Activated CD4-positive, alpha-beta T cell treated with anti-CD3 and anti-CD28 coated beads, Interleukin-2, amount 10 ng/mL, durations not matched to agents 24 days and 14 days (primary cell): ENCODE measurements at places on chromosomes 1 and 21. TPM values are rescaled to one million over a fixed set of nuclear protein-coding genes. Genes with fewer than 3 reads are reported as not detected.

The ACKR1 gene
- total RNA-seq, result not detected in 2 replicates

The TTC34 gene
- 1.3 and 1.8 TPM in 2 replicates for total RNA-seq

The PTCH2 gene
- 0.78 and 1.0 TPM in 2 replicates for total RNA-seq

The DCDC2B gene
- total RNA-seq, result 0.12 TPM in 1 of 2 replicates, not detected in the other

The TNFRSF14 gene
- 207 and 209 TPM in 2 replicates for total RNA-seq

The URB2 gene
- total RNA-seq, result 35.8 and 37.1 TPM in 2 replicates

The MXRA8 gene
- total RNA-seq, result 0.24 and 0.75 TPM in 2 replicates

The TAF1A gene
- total RNA-seq, result 23.1 and 24.4 TPM in 2 replicates

The SPRR1A gene
- total RNA-seq, result not detected in 2 replicates

The KCNE2 gene
- not detected in 2 replicates for total RNA-seq

The FCGR3B gene
- total RNA-seq, result not detected in 2 replicates

DNA sequence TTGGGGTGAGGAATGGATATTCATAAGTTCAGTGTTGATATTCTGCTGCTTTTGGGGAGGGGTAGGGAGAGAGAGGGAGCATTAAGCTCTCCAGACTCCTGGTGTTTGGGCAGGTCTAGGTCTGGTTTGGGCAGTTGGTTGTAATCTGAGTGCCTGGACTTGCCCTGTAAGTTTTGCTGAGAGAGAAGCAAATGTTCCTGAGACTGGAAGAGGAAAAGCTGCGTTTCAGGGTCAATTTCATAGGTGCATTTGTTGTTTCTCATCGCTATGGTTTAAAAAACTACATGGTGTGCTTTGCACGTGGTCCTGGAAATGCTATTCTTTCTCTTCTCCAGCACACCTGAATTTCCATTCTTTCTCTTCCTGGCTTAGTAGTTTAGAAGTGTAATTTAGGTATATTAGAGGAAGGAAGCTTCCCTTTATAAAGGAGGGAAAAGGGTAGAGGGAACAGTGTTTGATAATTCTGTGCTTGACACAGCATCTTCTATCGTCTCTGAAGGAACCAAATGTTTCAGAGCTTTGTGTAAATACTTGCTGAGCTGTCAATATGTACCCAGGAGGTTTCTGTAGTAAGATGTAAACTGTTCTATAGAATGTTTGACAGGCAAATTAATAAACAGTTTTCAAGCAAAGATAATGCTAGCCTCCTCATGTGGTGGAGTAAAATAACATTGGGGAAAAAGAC, 6.3 kb downstream of the ARID1A start:
- no peak for DNase-seq

DNA sequence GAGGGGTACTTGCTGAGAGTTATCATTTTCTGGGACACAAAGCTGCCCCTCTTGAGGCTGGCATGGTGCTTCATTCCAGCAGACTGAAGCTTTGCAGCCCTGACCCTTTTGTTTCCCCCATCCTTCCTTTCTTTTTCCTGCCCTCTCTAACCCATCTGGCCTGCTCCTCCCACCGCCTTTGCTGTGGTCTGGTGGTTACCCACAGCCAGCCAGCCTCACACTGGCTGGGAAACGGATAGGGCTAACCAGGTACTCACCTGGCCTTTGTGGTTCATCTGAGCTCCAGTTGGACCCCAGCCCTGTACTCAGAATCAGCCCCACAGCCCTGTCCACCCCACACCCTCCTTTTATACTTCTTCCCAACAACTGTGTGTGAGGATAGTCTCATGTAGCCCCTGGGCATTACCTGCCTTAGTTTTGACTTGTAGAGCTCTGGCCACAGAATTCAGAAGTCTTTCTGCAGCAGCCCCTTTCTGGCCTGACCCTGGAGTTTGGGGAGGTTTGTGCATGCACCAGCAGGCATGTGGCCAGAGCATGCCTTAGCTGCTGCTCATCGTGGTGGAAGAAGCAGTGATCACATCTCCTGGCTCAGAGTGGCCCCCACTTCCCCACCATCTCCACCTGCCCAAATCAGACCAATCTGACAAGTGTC, 138.0 kb downstream of the TRABD2B start:
- no peak for DNase-seq

DNA sequence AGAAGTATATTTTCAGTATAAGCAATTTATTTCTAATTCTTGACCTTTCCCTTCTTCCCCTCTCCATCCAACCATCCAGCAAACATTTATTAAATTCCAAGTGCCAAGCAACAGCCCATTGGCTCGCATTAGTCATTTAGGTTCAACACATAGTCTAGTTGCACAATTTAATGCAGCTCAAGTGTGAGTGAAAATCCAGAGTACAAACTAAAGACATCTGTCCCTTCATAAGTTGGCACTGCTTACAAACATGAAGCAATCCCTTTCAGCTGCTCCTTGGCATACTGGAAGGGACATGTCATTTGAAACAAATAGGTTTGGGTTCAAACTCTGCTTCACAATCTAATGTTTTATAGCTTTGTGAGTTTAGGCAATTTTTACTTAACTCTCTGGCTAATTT, 10.7 kb downstream of the CASQ2 start:
- DNase-seq, result no peak

GRCh38 chr1:230611878-230612235, 30.4 kb upstream of the COG2 start:
- no peak for DNase-seq

GRCh38 chr1:116855191-116855619, 54.5 kb upstream of the PTGFRN start:
- DNase-seq, result no peak

DNA sequence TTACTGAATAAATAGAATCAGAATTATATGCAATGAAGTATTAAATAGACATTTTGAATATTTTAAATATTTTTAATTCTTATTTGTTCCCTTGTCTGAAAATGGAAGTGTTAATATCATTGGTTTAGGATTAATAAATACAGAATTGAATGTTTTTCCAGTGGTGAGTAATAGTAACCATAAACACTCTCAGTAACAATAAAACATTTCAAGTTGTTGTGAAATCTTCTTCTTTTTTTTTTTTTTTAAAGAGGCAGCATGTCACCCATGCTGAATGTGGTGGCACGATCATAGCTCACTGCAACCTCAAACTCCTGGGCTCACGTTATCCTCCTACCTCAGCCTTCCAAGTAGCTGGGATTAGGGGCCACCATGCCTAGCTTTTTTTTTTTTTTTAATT, 86.2 kb upstream of the ZBTB18 start:
- no peak for DNase-seq

DNA sequence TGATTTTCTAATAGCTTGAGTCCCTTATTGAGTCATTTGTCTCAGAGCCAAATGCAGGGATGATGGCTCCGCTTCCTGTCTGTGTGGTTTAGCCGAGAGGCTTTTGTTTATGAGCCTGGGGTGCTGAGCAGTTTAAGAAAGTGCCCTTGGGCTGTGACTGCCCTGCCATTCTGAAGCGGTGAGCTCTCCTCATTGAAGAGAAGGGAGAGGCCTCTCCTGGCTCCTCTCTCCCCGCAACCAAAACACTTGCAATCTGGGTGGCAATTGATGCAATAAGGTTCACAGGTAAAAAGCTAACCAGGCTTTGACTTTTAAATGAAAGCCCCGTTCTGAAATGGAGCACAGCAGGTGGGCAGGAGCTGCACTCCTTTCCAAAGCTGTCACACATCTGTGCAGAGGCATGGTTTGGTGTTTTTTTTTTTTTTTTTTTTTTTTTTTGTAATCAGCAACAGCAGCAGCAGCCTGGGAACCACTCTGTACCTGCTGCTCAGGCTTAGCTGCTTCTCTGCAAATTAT, 403.7 kb downstream of the SIPA1L2 start:
- peak; percentile 69 for DNase-seq

GRCh38 chr1:90707363-90707710, 9.8 kb downstream of the BARHL2 start:
- peak; percentile 62 for DNase-seq

GRCh38 chr1:169999331-169999741, 75.2 kb downstream of the KIFAP3 start:
- DNase-seq, result no peak

DNA sequence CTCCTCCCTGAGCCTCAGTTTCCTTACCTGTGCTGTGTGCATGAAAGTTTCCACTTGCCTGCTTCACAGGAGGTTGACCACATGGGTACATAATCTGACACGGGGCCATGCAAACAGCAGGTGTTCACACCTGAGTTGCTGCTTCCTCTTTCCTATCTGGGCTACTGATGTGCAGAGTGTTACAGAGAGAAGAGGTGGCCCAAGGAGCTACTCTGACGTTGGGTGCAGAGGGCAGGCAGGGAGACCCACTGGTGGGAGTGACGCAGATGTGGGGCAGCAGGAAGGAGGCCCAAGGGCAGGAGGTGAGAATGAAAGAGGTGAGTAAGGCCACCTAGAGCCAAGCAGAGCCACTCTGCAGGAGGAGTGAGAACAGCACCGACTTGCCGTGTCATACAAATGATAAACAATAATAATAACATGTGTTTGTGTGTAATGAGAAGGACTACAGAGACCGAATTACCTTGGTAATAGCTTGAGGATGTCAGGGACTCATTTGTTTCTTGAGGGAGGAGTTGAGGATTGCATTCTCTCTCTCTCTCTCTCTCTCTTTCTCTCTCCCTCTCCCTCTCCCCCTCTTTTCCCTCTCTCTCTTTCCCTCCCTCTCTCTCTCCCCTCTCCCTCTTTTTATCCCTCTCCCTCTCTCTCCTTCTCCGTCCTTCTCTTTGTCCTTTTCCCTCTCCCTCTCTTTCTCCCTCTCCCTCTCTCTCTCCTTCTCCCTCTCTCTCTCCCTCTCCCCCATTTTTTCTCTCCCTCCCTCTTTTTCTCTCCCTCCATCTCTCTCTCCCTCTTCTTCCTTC, 87.4 kb upstream of the IGSF21 start:
- no peak for DNase-seq

DNA sequence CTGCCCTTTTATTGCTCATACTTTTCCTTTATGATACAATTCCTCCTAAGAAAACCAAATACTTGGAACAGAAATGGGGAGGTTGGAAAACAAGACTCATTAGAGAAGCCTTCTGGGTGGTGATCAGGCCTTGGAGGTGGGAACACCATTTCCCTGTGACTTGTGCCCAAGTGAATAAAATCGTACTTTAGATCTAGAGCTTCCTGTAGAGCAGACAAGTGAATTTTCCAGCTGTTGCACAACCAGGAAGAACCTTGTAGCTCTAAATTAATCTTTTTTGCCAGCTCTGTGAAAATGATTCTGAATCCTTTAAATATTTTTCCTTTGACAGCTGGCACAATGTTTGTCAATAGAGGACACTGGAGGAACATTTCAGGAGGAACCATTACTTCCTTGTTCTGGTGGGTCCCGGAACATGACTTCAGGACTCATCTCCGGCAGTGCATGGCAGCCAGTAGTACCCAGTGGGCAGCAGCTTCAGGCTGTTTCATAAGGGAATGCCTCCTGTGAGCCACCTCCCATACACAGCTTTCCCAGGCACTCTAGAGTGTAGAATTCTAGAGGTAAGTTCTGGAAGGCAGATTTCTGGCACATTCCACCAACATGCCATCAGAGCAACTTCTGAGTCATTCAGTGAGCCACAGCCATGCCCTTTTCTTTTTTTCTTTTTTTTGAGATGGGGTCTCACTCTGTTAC, 5.5 kb upstream of the SNAPIN start:
- DNase-seq, result no peak

DNA sequence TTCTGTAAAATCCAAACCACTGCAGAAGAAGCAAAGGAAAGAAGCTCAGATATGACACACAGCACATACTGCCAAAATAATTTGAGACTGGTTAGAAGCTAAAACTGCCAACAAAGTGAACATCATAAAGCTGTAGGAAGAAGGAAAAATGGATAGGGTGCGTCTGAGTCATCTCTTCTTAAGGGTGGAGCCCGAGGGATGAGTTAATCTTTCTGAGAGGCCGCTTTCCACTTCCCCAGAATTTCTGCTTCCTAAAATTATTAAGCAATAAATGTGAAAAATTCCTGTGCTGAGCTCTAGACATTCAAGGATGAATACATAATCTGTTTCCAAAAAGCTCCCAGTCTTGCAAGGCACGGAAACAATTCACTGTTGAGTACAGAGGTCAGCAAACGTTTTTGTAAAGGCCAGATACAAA, 20.1 kb downstream of the PPT1 start:
- DNase-seq, result no peak

DNA sequence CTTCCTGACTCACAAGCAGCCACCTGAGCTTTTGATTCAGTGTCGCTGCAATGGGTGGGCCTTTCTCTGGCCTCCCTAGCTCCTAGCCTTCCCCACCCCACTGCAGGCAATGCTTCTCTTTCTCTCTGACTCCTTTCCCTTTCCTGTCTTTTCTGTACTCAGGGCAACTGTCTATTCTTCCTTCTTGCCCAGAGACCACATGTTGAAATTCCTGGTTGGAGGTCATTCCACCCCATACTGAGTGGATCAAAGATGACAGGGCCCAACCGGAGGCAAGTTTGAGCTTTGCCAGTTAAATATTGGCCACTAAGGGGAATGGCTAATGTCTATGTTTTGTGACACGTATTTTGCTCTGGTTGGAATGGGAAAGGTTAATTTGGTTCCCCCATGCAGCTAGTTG, 65.2 kb upstream of the ARID1A start:
- DNase-seq, result no peak

DNA sequence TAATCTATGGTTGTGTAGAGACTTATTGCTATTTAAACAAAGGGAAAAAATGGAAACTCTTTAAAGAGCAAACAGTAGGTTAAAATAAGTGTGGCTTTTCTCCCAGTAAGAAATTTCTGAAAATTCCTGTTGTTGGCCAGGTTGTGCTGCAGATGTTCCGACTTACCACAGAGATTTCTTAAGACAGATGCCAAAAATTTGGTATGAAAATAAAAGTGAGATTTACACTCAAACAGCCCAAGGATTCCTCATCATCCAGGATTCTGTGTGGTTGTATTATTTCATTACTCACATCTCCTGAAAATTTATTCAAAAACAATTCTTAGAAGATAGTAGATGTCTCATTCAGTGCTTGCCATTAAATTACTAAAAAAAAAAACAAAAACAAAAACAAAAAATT, 296.7 kb upstream of the PTBP2 start:
- no peak for DNase-seq

DNA sequence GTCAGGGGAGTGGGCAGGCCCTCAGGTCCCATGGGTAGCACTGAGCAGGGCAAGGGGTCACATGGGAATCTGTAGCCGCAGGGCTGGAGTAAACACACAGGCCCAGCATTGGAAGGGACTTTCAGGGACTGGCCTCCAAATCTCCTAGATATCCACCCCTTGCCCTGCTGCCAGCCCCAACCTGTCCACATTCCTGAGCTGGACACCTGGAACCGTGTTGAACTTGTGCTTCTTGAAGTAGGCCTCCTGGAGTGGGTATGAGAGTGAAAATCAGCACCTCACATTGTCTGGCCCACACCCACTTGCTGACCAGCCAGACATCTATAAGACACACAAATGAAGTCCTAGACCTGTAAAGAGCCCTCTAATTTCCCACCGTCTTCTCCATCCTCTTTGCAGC, 7.7 kb downstream of the POMGNT1 start:
- DNase-seq, result no peak

GRCh38 chr1:211132721-211133392, 1.1 kb downstream of the KCNH1 start:
- DNase-seq, result no peak

- DNase-seq, result peak; percentile 89
Observed at GRCh38 chr1:36366091-36366661, 19.5 kb downstream of the STK40 start.

GRCh38 chr1:153968408-153968807, 706 bp downstream of the CREB3L4 start:
- no peak for DNase-seq

- DNase-seq, result peak; percentile 39
Observed at GRCh38 chr1:38327559-38327973, 281.0 kb upstream of the POU3F1 start.

- DNase-seq, result no peak
Observed at GRCh38 chr1:207818971-207819451, 67.2 kb downstream of the CD46 start.

- DNase-seq, result no peak
Observed at GRCh38 chr21:41458559-41458958, 32.5 kb downstream of the MX1 start.

- peak; percentile 25 for DNase-seq
Observed at GRCh38 chr1:237197470-237198425, 155.8 kb downstream of the RYR2 start.
